Mucosa of gallbladder (tissue), 1 donor: ENCODE measurements at places on chromosomes 6 and 20. TPM values are rescaled to one million over a fixed set of nuclear protein-coding genes. Genes with fewer than 3 reads are reported as not detected.

GRCh38 chr20:63037669-63038268, 31.0 kb upstream of the BHLHE23 start:
- no peak for DNase-seq

WFDC5 gene
- total RNA-seq = not detected

DNA sequence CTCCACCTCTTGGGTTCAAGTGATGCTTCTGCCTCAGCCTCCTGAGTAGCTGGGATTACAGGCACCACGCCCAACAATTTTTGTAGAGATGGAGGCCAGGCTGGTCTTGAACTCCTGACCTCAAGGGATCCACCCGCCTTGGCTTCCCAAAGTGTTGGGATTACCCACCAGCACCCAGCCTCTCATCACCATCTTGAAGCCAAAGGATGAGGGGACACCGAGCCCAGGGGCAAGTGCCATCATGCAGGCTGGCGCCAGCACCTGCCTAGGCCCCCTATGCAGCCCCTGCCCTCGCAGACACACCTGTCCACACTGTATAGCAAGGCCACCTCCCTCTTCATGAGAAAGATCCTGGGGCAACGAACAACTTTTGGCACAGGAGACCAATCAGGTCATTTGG, 5.3 kb upstream of the RBM38 start:
- no peak for DNase-seq

DNA sequence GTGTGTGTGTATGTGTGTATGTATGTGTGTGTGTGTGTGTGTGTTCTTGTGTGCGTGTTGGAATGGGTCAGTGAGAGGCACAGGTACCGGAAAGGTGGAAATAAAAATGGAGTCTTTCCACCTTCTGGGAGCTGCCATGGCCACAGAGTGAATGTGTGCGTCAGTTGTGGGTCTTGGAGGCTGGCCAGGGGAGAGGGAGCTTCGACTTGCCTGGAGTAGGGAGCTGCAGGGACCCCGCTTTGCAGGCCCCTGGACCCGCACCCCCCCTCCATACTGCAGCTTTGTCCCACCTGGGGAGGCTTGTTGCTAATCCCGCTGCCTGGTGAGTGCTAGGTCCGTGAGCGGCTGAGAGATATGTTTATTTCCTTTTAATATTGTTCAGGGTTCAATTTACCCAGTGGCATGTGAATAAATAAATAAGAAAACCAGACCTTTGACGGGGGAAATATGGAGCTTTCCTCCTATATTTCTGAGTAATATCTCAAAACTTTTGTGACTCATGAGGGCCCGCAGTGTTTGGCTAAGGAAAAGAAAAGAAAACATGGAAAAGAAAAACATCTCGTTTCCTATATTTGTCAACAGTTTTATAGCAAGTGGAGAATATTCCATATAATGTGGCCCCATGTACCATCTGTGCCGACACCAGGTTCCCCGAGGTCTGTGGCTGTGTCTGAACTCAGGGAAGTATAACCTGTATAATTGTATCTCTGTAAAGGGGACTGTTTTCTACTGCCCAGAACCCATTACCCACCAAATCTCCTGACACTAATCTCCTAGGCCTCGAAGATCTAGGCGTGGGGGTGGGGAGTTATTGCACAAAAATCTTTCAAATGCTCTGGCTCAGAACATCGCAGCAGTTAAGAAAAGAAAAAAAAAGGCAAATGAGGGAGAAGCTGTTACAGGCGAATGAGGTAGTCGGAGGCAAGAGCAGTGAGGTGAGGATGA, 24.6 kb upstream of the CCDC167 start:
- DNase-seq = no peak

GRCh38 chr20:13661070-13661685, 22.4 kb upstream of the TASP1 start:
- no peak for DNase-seq

IL17A gene
- total RNA-seq = not detected

GRCh38 chr6:7058250-7058923, 49.4 kb upstream of the RREB1 start:
- peak; percentile 77 for DNase-seq

GRCh38 chr6:168186438-168186837, 107.4 kb upstream of the FRMD1 start:
- no peak for DNase-seq

OR11A1 gene
- total RNA-seq = not detected

- no peak for DNase-seq
These were observed 6.9 kb upstream of the CABLES2 start for GRCh38 chr20:62413896-62414481.

- no peak for DNase-seq
These were observed 202.7 kb downstream of the ARHGAP18 start for GRCh38 chr6:129507059-129507807.
